ENCODE measurements at places on chromosomes 3 and 15.

- DNase-seq = no peak
These were observed 46.4 kb upstream of the KLF13 start for GRCh38 chr15:31280046-31280830.

- DNase-seq = no peak
These were observed 92.2 kb downstream of the CMSS1 start for GRCh38 chr3:99909714-99910495.

DNA sequence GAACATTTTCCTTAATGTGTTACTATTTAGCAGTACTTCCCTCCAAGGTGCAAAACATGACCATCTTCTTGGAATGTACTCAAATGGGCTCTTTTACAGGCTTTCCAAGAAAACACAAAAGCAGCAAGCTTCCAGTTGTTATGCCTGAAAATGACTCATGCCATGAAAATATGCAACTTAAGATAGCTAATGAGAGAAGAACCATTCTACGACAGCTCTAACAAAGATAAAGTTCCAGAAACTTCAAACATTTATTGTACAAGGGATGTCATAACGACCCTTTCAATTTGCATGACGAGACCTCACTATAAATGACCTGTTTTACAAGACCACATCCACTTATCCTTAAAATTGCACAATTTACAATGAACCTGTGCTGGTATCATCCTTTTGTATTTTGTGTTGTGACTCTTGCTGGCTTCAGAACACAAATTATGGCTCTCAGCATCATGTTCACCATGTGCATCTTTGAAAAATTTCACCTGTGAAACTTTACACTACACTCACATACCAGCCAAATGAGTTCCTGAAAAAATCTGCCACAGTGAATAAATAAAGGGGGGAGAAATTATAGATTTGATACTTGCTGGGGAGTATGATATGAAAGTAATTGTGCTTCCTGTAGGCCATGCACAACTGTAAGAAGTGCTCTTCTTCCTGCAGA lies 433.7 kb downstream of the MAGI1 start:
- no peak for DNase-seq

DNA sequence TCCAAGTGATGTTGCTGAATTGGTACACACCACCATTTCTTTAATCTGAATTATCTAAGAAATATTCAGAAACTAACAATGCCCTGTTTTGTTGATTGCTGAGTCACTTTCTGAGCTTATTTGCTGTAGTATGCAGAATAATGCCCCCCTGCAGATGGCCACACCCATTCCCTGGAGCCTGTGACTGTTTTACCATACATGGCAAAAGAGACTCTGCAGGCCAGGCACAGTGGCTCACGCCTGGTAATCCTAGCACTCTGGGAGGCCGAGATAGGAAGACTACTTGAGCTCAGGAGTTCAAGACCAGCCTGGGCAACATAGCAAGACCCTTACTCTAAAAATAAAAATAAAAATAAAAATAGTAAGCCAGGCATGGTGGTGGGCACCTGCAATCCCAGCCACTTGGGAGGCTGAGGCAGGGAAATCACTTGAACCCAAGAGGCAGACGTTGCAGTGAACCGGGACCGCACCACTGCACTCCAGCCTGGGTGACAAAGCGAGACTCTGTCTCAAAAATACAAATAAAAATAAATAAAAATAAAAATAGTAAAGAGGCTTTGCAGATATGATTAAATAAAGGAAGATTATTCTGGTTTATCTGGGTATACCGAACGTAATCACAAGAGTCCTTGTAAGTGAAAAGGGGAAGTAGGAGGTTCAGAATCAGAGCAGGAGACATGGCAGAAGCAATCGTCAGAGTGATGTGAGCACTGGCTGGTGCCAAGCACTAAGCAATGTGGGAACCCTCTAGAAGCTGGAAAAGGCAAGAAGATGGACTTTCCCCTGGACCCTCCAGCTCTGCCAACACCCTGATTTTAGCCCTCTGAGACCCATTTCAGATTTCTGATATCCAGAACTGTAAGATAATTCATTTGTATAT lies 19.0 kb downstream of the PCYT1A start:
- no peak for DNase-seq

GRCh38 chr3:9224490-9224889 lies 25.0 kb downstream of the SRGAP3 start:
- no peak for DNase-seq

GRCh38 chr15:35698331-35698730 lies 152.4 kb upstream of the DPH6 start:
- no peak for DNase-seq

- no peak for DNase-seq
These were observed 6.5 kb downstream of the GCSAM start for GRCh38 chr3:112126511-112126911.

DNA sequence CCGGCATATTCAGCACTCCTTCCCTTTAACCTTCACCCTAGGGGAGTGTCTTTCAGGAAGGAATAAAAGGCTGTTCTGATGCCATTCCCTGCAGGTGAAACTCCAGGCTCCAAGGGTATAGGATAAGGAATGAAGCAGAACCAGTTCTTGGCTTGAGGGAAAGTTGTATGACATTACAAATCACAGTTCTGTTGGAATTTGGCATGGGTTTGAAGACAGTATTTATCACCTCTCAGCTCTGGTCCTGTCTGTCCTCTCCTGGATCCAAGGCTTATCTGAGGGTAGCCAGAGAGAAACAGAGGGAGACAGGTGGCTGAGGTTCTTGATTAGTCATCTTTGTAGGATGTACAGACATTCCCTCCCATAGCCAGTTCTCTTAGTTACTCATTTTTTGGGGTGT lies 37.1 kb downstream of the RAB11A start:
- DNase-seq = no peak

GRCh38 chr3:144011251-144011799 lies 39.7 kb downstream of the DIPK2A start:
- no peak for DNase-seq

- no peak for DNase-seq
These were observed 398.0 kb upstream of the CNTN4 start for GRCh38 chr3:1700650-1701049.

DNA sequence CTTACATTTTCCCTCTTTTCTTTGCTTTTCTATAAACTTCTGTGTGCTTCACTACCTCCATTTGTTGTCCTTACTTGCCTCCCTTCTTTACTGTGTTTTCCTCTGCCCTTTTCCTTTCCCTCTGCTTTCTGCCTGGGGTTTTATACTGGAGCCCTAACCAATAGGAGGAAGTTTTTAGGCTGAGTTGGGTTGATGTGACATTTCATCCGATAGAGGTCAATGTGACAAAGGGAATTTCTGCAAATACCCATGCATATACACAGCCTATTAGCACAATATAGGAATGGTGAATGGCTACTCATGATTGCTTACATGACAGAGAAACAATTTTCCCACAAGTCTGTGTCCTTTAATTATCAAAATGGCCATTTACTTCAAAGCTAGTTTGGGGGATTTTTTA lies 153.0 kb upstream of the ARPP21 start:
- no peak for DNase-seq

GRCh38 chr3:122966045-122966444 lies 61.5 kb downstream of the SEMA5B start:
- DNase-seq = no peak

DNA sequence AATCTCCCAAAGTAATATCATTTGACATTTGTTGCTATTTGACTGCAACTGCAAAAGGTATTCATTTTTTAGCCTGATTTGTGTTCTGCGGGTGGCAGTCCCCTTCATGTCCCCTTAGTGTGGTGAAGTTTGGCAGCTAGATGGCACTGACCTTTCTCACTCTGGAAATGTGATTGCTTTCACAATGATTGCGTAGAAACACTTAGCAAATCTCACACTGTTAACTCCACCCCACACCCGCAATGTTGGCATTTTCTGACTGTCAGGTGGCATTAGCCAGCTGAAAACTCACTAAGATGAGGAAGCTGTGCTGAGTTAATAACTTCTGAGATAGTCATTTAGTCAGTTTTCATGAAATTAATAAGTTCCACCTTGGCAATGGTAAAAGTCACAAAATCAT lies 76.9 kb downstream of the TRIM69 start:
- DNase-seq = no peak

GRCh38 chr3:186806089-186807055 lies at the start of gene RFC4:
Gene RFC4 (minus strand): TSS chr3:186806482. CDS start chr3:186804713, 1,769 bp downstream.
- peak; percentile 73 for DNase-seq

GRCh38 chr15:42152921-42153698 lies 3.3 kb downstream of the PLA2G4F start:
- no peak for DNase-seq

- DNase-seq = no peak
These were observed 37.9 kb upstream of the TSC22D2 start for GRCh38 chr3:150370122-150370602.

GRCh38 chr3:175411405-175411804 lies 552.3 kb downstream of the NAALADL2 start:
- DNase-seq = no peak

GRCh38 chr15:89406940-89407607 lies 72.5 kb upstream of the POLG start:
- no peak for DNase-seq

GRCh38 chr3:49799761-49800160 lies at the start of gene CDHR4:
Gene CDHR4 (minus strand): TSS chr3:49799873. CDS start chr3:49799812, 61 bp downstream.
- no peak for DNase-seq
